Stimulated activated naive CD8-positive, alpha-beta T cell treated with anti-CD3 and anti-CD28 coated beads, Interleukin-15, Interleukin-2, amounts not matched to agents 100 U/mL and 50 U/mL, for 24 hours (primary cell): ENCODE measurements at places on chromosomes 7 and 10.

DNA sequence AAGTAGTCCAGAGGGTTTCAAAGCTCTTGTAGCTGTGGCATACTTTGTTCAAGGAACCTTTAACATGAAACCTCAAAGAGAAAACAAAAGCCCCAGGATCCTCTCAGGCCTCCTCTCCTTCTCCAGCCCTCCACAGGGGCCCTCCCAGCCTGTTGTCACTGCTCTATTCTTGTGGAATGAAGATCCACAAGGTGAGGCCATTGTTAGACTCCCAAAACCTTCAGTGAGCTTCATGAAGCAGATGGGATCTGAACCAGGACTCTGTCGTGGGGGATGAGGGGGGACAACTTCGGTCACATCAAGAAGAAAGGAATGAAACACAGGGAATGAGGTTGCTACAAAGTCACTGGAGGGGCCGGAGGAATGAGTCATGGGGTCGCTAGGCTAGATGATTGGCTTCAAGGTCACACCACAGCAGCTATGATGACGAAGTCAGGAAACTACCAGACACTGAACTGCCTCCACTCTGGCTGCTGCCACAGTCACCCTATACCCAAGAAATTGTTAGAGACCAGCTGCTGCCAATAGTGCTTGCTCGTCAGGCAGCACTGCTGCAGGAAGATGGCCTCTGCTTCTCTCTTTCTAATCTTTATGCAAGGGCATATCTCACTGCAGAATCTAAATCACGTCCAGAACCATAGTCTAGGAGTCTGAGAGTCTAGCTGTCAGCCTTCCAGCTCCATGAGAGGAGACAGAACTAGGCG lies 208.8 kb downstream of the HIBADH start:
- no peak for DNase-seq

- peak; percentile 75 for DNase-seq
Measured at GRCh38 chr7:101814081-101814990, 3.1 kb upstream of the CUX1 start.

DNA sequence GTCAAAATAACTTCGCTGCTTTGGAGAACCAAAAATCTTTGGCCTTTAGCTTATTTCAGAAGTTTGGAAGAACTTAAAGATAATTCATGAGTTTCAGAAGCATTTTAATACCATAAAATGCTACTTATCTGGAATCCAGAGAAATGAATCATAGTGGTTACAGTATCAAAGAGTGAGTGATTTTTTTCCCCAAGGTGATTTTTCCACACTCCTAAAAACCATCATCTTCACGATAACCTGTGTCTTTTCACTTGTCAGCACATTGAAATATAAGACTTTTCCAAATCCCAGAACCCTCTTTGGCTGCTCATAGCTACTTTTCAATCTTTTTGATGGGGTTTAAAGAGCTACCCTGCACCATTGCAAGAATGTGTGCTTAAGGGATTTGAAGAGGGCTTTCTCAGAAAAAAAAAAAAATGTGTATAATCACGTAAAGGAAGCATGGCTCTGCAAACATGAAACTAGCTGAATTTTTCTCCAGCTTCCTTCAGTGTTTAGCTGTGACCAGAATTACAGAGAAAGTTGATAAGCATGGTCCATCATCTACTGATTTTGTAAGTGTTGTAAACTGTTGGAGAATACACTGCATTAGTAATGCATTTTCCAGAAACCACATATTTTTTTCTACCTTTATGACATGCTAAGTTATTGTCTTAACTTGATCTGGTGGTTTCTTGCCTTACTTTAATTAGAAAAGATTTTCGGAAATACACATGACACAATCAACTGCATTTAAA lies 134.9 kb downstream of the BICC1 start:
- DNase-seq: no peak

- DNase-seq: no peak
Measured at GRCh38 chr7:52826515-52827265, 208.7 kb upstream of the POM121L12 start.

DNA sequence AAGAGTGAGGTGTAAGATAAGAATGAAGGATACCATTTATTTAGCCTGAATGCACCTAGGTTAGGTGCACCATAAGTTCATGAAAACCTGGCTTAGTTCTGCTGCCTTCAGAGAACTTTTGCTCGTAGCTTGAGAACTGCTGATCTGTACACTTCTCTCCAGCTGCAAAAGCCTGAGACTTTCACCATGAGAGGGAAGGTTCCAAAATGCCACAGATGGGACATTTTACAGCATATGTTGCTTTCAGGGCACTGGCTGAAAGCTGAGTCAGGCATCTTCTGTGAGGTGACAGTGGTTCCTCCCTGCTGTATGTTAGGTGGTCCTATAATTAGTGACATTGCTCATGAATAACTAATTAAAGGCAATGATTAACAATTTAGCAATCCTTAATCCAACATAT lies 298.3 kb downstream of the GALNT17 start:
- DNase-seq: no peak
